ENCODE measurements at places on chromosomes 7 and 10.

DNA sequence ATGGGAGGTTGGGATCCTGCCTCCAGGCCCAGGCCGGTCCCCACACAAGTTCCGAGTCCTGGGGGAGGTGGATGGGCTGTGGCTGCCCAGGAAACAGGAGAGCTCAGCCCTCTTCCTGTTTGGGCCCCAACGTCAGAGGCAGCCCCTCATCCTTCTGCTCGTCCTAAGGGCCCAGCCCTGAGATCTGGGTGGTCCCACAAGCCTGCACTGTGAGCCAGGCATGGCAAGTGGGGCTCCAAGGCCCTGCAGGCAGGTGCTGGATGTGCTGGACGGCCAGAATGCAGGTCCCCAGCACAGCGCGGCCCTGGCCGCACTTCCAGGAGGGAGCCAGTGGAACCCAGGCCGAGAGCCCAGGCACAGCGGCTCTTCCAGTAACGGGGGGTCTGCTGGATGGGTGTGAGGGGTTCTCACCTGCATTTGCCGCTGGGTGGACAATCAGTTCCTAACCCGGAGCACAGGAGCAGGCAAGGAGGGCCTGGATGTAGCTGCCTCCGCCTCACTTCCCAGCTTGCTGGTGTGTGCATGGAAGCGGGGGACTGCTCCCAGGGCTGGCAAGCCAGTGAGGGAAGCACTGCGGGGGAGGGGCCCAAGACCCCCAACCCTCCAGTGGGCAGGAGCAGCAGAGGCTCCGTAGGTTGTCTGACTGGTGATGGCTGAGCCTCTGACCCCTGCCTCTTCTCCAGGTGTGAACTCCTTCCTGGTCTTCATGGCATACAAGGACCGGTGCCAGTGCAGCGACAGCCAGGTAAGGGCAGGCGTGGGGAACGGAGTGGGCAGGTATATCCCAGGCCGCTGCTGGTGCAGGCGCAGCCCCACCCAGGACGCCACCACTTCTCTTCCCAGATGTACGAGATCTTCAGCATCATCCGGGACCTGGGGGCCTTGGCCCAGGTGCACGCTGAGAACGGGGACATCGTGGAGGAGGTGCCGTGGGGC lies 9.7 kb downstream of the DPYSL4 start:
- DNase-seq: no peak

- DNase-seq: no peak
Measured at GRCh38 chr7:112869111-112869774, 79.0 kb upstream of the TMEM168 start.

DNA sequence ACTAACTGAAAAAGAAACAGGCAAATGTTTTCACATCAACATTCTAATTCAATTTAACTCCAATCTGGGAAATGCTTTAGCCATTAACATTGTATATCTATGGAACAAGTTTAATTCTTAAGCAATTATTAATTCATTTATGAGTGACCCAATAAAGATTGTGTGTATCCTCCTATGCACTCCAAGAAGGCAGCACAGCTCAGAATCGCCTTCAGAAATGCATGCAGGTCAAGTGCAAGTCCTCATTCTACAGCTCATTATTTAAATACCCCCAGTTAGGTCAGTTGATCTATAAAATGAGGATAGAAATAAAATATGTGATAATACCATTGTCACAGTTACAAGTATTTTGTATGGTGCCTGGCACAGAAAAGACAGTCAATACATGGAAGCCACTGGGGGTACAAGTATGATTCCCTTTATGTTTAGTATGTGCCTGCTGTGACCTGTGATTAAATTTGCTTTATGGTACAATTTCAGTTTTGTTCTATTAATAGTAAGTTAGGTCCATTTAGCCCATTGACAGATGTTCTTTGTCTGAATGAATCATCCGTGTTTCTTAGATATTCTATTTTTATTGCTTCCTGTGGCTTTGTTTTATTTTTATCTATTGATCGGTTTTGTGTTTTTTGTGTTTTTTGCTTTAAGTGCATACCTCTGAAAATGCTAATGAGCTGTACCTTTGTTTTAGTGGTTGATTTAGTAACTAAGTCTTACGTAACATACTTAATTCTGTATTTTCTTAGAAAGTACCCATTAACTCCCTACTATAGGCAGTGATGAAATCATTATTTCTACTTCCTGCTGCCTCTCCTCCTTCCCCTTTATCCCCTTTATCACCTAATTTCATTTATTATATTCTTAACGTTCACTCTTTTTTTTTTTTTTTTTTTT lies 42.8 kb downstream of the CPXM2 start:
- no peak for DNase-seq

DNA sequence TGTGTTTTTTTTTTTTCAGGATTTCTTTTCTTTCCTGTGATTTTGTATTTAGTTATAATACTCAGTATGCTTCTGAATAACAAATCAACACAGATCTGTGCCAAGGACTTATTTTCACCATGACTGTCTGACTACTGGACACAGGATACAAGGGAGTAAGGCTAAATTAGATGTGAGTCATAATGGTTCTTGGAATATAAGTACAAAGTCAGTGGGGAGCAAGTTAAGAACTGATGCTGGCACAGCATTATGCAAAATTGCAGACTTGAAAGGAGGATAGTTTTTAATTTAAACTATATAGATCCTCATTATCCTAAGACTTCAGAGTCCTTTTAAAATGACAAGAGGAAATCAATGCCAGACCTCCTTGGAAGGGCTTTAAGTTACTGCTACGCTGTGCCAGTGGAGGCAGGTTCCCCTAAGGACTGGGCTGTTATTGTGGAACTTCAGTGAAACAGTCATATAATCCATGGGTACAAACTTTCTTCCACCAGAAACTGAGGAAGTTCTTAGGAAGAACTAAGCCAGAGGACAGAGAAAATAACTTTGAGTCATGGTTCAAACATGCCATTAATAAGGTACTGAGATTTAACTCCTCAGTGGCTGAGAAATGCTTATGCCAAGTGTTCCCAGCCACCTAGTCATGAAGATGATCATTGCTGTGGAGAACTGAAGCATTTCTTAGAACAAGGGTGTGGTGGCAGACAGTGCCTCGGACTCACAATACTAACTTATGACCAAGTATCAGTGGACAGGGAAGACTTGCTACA lies 531.2 kb downstream of the HTR7 start:
- no peak for DNase-seq

DNA sequence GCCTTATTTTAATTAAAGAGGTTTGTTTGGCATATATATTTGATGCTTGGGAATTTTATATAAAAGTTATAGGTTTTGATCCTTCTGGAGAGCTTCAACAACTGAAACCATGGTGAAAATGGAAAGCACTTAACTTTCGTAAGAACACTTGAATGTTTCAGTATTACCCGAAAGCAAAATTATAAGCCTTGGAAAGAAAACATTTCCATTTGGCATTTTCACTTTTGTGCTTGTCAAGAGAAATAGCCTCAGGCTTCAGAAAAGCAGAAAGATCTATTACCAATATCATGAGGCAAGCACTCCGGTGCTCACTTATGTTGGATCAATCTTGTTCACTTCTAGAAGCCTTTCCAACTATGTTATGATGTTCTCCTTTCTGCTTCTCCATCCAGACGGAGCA lies 256.0 kb downstream of the TRIL start:
- no peak for DNase-seq

All from activated B cell treated with CpG ODN at 0.5 μM for 24 hours (primary cell).